ENCODE measurements at places on chromosomes 12 and 14.

- DNase-seq: no peak
Observed at GRCh38 chr12:26150736-26151450, 26.1 kb upstream of the BHLHE41 start.

- DNase-seq: no peak
Observed at GRCh38 chr12:47021298-47021697, 58.1 kb upstream of the PCED1B start.

- no peak for DNase-seq
Observed at GRCh38 chr14:55588259-55588699, 8.3 kb downstream of the KTN1 start.

- DNase-seq: no peak
Observed at GRCh38 chr12:41652981-41653380, 464.9 kb downstream of the PDZRN4 start.

- DNase-seq: no peak
Observed at GRCh38 chr12:89369166-89369565, 16.9 kb upstream of the DUSP6 start.

- DNase-seq: peak; percentile 28
Observed at GRCh38 chr12:53097564-53098353, at the start of gene IGFBP6. TSS of gene IGFBP6 (plus strand) at chr12:53097667. CDS start at chr12:53097718, 51 bp downstream.

Measured in activated CD4-positive, alpha-beta T cell treated with anti-CD3 and anti-CD28 coated beads, Interleukin-2, amount 50 U/mL, for 4 hours (primary cell).